ENCODE measurements at places on chromosomes 2 and 18.
A peak's percentile ranks its signal among the peaks of the same experiment; 100 is the strongest.

- DNase-seq, result peak; percentile 43
Measured at GRCh38 chr2:18896125-18896764, 306.9 kb upstream of the NT5C1B start.

- DNase-seq, result no peak
Measured at GRCh38 chr2:217650229-217650628, 352.6 kb downstream of the TNS1 start.

GRCh38 chr2:19274439-19274838 lies 84.0 kb downstream of the OSR1 start:
- no peak for DNase-seq

GRCh38 chr2:97698530-97698929 lies 14.8 kb upstream of the ZAP70 start:
- no peak for DNase-seq

GRCh38 chr2:179020156-179020750 lies 29.7 kb downstream of the CCDC141 start:
- peak; percentile 26 for DNase-seq

GRCh38 chr2:112880696-112881095 lies 30.3 kb upstream of the IL37 start:
- DNase-seq, result no peak

GRCh38 chr2:31187166-31187565 lies 30.1 kb downstream of the CAPN14 start:
- no peak for DNase-seq

DNA sequence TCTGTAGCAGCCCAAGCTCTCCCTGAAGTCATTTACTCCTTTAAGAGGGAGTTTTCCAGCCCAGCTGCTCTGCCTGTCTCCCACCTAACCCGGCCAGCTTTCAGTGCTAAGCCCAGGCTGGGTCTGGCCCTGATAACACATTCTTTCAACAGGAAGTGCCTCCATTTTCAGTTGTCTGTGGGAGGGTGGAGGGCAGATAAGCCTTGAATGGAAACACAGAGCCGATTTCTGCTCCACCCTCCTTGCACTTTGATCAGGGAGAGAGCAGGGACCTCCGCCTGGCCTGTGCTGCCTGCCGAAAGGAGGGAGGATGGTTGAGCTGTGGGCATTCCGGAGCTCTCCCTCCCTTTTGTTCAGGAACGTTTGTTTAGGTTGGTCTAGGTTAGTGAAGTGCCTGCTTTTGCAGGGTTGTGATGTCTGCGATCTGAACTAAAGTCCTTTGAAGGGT lies 24.8 kb downstream of the GATA6 start:
- DNase-seq, result peak; percentile 16

GRCh38 chr18:24584205-24584604 lies 123.8 kb downstream of the HRH4 start:
- DNase-seq, result no peak

- peak; percentile 17 for DNase-seq
Measured at GRCh38 chr18:34729740-34730355, 19.8 kb downstream of the DTNA start.

GRCh38 chr2:23609254-23609653 lies 224.3 kb downstream of the KLHL29 start:
- no peak for DNase-seq

DNA sequence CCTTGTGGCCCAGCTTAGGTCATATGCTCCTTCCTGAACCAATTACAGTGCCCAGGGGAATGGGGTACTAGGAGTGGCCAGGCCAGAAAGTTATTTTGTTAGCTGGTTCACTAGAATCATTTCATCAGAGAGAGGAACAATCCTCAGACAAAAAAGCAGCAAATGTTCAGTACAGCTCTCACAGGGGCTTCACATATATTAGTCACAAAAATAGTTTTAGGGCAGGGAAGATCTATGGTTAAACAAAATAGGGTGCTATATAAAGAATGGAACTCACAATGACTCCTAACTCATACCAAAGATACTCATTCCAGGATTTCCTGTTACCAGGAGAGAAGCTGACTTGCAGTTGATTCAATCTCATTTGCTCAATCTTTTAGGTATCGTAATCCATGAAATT lies 71.0 kb downstream of the CWC22 start:
- no peak for DNase-seq

DNA sequence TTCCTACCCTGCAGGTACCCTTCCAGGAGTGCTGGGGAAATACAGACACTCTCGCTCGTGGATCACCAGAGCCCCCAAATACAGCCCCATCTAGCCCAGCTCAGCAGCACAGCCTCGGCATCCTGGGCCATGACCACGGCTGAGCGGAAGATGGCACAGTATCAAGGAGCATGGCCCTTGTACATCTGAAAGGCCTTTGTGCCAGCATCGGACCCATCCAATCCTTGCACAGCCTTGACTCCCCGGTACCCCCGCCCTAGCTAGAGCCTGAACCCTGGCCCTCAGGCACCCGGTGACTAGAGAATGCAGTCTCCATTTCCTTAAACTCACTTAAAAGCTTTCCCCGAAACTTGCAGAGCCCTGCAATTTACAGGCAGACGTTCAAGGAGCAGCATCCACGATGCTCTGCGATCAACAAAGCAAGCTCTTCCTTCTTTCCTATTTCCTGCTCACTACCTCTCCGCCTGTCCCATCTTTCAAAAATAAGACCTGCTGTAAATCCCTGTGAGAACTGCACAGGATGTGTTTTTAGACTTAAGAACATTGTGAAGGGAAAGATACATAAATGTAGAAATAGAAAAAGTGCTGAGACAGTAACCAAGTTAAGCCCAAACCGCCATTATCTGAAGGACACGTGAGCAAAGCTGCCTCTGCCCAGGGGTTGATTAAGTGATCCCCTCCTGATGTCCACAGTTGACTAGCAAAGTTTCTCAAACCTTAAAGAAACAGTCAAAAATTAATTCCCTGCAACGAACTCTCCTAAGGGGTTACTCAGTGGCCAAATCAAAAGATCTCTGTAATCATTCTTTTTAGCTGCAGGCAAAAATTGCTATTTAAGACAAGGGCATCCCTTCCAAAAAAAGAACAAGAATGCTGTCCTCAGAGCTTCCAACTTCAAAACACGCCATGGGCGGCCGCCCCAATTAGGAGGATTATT lies 48.5 kb downstream of the ZNF516 start:
- DNase-seq, result peak; percentile 56

DNA sequence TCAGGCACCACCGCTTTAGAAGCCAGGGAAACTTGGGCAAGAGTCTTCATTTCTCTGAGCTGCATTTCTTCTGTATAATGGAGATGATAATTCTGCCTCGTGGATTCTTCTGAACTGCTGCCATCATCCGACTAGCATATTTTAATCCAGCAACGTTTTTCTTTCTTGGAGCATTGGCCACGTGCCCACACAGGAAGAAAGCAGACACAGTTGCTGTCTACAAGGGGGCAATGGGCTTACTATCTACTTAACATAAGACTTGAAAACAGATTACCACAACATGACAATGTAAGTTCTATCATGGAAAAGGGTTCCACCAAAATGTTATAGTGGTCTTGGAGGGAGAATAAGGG lies 176.5 kb downstream of the FAM210A start:
- no peak for DNase-seq

DNA sequence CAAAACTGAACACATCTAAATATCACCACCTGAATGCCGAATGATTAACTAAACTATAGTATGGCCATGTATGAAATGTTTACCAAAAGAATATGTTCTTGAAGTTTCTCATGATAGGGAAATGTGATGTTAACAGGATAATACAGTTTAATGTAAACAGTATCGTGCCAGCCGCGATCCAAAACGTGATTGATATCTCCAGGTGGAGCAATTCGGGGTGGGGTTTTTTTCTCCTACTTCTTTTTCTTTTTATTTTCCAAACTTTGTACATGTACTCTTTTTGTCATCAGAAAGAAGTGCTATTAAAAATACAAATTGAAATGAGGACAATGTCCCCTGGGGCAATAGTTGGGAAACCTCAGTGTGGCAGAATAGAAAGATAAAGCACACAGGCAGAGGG lies 4.0 kb upstream of the BIN1 start:
- DNase-seq, result no peak

DNA sequence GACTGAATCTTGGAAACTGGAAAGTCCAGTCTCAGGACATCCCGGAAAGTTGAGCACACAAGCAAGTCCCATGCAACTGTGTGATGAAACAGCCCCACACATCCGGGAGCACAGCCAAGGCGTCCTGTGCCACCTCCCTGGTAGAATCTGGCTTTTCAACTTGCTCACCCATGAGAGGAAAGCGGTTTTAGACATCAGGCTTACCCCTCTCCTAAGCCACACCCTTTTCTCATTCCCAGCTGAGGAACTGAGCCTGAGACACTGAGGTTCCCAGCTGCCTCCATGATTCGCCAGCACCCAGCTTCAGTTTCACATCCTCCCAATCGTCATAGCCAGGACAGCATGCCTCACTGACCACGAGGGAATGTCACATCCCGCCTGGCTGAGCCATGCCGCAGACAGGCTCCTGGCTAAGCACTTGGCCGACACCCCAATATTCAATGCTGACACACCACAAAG lies 60.3 kb downstream of the STEAP3 start:
- no peak for DNase-seq

GRCh38 chr2:185299867-185300266 lies 438.7 kb upstream of the FSIP2 start:
- no peak for DNase-seq

DNA sequence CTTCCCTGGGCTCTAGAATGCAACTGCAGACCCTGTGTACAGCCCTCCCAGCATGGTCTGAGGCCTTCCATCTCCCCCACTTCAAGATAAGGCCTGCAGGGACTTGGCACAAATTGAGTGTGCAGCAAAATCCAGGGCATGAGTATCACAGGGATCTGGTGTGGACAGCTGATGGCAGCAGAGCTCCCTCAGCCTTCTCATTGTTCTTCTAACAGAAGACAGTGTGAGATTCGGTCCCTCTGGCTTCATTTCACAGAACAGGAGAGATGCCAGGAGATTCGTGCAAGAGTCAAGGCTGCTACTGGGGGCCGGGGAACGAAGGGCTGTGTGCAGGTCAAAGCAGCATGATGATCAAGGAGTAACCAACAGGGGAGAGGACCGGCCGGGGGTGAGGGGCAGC lies 85.8 kb downstream of the UXS1 start:
- DNase-seq, result peak; percentile 66

DNA sequence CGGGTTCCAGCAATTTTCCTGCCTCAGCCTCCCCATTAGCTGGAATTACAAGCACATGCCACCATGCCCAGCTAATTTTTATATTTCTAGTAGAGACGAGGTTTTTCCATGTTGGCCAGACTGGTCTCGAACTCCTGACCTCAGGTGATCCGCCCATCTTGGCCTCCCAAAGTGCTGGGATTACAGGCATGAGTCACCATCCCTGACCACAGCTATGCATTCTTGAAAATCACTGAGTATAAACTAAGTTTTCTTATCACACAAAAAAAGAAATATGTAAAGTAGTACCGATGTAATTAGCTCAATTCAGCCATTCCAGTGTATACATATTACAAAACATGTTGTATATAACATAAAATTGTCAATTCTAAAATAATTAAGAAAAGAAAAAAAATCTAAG lies 232.7 kb downstream of the MBD2 start:
- no peak for DNase-seq

- peak; percentile 52 for DNase-seq
Measured at GRCh38 chr2:96882230-96882629, 12.3 kb upstream of the SEMA4C start.

- peak; percentile 100 for DNase-seq
Measured at GRCh38 chr2:71226965-71227560, at the start of gene PAIP2B. Gene PAIP2B (minus strand): TSS chr2:71227103. CDS start chr2:71202589, 24,514 bp downstream.

DNA sequence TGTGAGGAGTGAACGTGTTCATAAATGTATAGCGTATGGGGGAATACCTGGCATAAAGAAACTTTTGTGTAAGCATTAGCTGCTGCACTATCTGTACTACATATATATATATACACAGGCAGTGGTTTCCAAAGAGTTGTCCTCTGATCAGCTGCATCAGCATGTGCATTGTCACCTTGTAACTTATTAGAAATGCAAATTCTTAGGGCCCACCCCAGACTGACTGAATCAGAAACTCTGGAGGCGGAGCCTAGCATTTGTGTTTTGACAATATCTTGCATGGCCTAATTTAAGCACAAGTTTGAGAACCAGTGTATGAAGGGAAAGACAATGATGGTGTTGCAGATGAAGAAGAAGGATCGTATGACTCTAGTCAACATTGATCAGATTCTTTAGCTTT lies 299.5 kb downstream of the CCDC102B start:
- DNase-seq, result no peak

GRCh38 chr18:51275712-51276476 lies 78.4 kb upstream of the MEX3C start:
- DNase-seq, result peak; percentile 61

DNA sequence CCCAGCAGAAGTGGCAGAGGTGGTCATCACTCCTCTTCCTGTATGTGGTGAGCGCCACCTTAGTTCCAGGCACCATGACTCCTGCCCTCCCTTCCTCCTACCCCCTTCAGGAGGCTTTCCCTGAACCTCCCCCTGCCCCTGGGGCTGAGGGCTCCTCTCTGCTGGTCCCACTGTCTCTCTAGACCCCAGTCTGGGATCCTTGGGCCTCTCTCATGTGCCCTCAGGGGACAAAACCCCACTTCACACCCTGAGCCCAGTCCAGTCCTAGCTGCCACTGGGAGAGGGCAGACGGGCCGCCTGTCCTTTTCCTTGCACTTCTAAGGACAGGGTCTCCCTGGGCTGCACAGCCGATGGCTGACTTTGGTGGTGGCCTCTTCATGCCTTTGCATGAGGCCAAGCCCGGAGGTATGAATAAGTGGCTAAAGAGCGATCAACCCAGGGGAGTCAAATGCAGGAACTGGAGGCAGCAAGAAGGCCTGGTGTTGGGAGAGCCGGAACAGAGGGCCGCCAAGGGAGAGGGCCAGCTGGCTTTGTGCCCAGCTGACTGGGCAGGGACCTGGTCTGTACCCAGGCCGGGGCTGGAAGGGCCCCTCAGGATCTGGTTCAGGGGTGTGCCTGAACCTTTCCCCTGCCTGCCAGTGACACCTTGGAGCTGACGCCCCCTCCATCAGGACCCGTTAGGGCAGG lies 29.5 kb downstream of the GLI2 start:
- peak; percentile 24 for DNase-seq

- DNase-seq, result no peak
Measured at GRCh38 chr2:211864328-211864727, 674.3 kb downstream of the ERBB4 start.

DNA sequence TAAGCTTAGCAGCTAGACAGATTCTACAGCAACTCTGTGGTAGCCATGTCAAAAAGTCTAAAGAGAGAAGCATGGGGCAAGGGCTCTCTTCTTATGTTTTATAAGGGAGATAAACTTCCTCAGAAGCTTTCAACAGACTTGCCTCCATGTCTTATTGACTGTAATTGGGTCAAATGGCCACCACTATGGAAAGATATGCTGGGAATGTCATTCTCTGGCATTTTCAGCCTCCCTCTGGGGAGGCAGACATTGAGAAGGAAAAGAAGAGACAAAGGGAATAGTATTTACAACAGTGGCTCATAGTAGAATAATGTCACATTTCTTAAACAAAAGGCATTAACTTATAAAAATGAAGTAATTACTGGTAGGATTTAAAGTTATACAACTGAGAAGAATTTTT lies 1964.5 kb upstream of the PIK3C3 start:
- DNase-seq, result peak; percentile 36

DNA sequence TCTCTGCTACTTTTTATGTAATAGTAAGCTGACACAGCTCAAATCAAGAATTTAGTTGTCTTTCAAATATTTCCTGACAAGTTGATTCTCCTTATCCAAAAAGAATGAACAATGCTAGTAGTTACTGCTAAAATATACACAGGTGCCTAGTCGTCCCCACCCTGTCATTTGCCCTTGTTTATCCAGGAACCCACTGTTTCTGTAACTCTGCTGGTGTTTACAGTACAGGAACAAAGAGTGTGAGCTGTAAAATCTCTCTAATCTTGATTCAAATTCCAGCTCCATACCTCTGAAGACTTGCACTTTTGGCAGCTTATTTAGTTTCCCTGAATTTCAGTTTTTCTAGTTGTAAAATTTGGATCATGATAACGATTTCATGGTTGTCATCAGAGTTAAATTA lies 21.1 kb upstream of the SCYGR2 start:
- DNase-seq, result no peak
